ENCODE measurements at places on chromosomes 4 and X.

- no peak for DNase-seq
Measured at GRCh38 chr4:42785817-42786216, 106.7 kb upstream of the GRXCR1 start.

GRCh38 chrX:14573161-14573560, 43.8 kb downstream of the GLRA2 start:
- DNase-seq = no peak

GRCh38 chr4:169060391-169061091, 50.5 kb upstream of the CBR4 start:
- DNase-seq = no peak

DNA sequence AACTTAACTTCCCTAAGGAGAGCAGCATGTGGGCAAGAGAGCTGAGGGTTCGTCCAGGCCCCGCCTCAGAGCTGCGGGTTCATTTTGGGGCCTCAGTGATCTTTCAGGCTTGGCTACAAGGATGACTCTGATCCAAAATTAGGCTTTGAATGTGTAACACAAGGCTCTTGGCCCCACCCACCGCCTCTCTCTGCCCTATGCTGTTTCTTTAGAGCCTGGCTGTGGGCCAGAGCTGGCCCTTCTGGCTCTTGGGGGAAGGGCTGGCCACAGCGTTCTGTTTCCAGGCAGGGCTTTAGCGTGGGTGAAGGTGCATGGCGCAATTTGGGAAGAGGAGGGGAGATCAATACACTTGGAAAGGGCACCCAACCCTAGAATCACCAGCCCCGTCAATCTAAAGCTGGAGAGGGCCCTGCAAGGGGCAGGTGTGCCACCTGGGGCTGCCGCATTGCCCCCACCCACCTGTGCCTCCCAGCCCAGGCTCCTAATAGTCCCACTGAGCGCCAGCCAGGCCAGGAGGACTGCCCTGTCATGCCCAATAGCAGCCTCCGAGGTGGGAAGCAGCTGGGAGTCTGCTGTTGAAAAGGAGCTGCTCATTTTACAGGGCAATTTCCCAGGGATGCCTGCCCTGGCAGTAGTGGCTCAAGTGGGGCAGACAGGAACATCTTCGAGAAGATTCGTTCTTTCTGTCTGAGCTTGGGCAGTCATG, 84.5 kb upstream of the MAML3 start:
- DNase-seq = no peak

- no peak for DNase-seq
Measured at GRCh38 chr4:8504279-8505007, 63.9 kb downstream of the TRMT44 start.

- no peak for DNase-seq
Measured at GRCh38 chr4:173317004-173317403, 17.2 kb downstream of the HMGB2 start.

- DNase-seq = no peak
Measured at GRCh38 chr4:148216866-148217814, 225.1 kb downstream of the NR3C2 start.

- DNase-seq = no peak
Measured at GRCh38 chrX:106007815-106008214, 30.7 kb downstream of the SERPINA7 start.

DNA sequence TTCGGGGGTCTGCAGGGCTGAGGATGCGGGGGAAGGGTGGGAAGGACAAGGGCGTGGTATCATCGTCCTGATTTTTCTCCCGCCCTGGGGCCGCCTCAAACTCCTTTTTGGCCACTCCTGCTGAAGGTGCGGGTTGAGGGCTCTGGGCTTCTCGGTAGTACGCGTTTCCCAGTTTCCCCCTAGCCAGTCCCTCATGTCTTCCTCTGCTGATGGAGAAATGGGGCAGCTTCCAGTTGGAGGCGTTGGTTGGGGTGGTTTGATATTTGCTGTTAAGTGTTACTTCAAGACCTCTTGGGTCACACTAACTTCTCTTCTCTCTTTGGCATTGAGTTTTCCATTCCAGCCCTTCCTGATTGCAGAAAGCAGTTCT, 482 bp downstream of the GSTCD start:
- no peak for DNase-seq

DNA sequence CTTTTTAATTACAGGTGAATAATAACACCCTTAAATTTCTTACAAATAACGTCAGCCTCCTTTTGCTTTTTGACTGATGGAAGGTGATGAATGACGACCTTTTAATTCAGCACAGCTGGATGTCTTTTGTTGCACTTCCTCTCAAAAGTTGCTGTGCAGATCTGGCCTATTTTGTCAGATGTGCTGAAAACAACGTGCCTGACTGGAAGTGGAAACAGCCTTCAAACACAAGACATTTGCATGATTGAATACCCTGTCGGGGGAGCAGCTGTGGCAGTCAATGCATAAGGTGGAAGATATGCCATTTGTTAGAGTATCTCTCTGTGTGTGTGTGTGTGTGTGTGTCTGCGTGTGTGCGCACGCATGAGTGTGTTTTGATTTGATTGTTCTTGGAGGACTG, 579.7 kb downstream of the SPRY1 start:
- DNase-seq = no peak

GRCh38 chr4:153154007-153154975, 50.0 kb upstream of the TRIM2 start:
- no peak for DNase-seq

- no peak for DNase-seq
Measured at GRCh38 chr4:31343061-31343460, 622.9 kb downstream of the PCDH7 start.

DNA sequence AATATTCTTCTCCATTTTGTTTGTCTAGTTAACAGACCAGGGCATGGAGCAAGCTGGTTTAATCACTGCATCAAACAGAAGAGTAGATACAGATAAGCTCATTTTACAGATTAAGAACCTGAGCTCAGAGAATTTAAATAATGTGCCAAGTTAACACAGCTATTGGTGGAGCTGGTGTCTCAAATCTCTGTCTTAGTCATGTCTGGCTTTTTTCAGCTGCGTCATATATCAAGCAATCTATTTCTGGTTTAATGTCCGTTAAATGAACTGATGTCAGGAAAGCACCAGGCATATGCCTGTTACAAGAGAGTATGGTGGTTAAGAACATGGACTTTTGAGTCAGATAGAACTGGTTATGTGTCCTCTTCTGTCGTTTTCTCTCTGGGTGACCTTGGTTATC, 79.8 kb upstream of the ADGRA3 start:
- DNase-seq = no peak

- no peak for DNase-seq
Measured at GRCh38 chrX:132615391-132616131, 126.7 kb upstream of the MBNL3 start.

GRCh38 chr4:896630-897029, 35.5 kb downstream of the GAK start:
- DNase-seq = no peak

- no peak for DNase-seq
Measured at GRCh38 chrX:107715331-107716117, 60.1 kb downstream of the TSC22D3 start.

- no peak for DNase-seq
Measured at GRCh38 chr4:83923341-83923740, 387.4 kb downstream of the GPAT3 start.

DNA sequence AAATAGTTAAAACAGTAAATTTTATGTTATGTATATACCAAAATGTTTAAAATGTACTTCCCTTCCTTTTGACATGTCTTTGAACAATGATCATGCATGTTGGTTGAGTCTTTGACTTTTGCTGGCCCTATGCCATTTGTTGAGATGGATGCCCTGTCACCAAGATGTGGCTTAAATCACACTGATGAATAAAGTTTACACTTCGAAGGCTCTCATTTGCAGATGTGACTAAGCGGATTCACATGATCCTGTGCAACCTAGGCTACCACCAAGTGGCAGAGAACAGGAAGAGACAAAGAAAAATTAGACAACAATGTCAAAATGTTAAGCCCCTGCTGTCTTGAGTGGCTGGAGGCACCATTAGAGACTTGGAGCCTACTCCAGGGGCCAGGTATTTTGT, 139.9 kb downstream of the RAB28 start:
- DNase-seq = no peak

DNA sequence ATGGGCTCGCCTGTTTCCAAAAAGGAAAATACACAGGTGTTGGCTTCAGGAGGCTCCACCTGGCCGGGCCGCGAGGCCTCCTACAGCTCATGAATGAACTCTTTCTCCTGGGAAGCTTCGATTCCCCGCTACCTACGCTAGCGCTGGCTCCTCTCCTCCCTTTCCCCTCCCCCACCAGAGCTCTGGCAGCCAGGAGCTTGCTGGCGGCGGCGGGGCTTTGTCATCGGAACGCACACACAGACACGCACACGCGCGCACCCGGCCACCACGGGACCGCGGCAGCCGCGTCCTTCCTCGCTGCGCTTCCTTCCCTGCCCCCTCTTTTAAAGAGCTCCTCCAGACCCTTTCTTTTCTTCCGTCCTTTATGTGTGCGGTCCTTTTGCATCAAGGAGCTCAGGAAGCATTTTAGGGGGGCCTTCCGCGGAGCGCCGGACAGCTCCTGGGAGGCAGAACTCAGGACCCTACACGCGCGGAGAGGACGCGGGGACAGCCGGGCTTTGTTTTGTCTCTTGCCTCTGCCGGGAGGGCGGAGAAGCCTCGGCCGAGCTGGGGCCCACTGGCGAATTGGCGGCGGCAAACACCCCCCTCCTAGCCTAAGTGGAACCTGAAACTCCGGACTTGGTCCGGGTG, 70.2 kb upstream of the BCOR start:
- DNase-seq = no peak

DNA sequence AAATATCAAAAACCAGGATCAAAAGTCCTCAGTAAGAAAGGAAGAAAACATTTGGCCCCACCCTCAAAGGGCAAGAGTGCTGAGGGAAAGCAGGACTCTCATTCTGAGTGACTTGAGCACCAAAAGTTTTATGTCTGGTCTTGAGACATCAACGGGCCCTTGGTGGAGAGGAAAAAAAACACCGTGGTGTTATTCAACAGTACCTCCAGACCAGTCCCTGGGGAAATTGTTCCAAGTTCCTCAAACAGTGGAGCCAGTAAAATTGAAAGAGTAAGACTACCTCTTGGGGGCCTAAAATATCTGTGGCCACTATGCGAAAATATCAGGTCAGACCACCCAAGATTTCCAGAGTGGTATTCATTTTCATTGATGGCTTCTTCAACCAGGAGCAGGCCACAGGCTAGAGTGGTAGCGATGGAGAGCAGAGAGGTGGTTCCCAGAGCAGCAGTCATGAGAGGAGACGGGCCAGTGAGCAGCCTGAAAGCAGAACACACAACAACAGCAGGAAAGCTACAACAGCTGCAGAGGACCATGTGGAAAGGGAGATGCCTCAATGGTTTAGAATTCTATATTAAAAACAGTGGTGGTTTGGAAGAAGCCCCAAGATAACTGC, 63.7 kb upstream of the RPL34 start:
- DNase-seq = no peak

GRCh38 chrX:116232833-116233232, 62.3 kb downstream of the AGTR2 start:
- no peak for DNase-seq

DNA sequence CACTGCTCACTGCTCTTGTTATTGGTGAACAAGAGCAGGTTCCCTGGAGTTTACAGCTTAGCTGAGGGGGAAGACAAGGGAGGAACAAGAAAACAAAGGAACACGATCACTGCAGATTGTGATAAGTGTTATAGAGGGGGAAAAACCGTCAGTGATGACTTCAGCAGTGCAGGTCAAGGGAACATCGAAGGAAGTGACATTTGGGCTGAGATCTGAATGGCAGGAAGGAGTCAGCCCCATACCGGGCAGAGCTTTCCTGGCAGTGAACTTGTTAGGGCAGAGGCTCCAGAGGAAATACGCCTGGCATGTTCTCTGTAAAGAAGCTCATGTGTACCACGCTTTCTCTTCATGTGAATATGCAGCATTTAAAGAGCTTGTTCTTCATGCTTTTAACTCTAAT, 78.1 kb downstream of the LDB2 start:
- DNase-seq = no peak

- DNase-seq = no peak
Measured at GRCh38 chrX:24423960-24424359, 41.1 kb upstream of the PDK3 start.

DNA sequence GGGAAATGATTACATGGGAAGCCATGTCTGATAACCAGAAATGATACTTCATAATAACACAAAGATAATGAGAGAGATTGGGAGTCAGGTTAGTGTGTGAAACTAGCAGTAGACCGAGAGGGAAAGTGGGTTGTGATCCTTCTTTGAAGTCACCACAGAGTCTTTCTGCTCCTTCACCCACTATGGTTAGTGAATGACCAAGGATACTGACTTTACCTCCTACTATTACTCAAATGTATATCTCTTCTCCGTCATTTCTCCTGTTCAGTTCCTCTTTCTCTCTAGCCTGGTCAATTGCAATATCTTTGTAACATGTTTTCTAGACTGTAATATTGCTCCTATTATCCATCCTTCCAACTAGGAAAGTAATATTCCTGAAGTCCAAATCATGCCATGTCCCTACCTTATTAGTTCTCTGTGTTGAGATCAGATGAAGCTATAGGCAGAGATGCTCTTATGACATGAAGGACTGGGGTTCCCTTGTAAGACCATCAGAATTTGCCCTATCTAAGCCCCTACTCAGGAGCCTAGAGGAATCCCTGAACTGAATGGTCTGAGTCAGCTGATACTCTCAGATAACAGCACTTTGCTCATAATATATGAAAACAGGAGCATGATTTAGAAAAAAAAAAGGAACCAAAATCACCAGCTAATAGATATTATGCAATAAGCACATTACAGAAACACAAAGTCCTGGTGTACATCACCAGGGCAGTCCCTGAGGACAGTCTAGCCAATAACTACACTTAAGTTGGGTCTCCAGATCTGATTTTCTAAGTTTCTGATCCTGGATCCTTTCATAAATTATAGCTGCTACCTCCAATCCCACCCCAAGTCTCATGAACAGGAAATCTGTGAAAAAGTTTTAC, 81.2 kb downstream of the SHROOM3 start:
- no peak for DNase-seq

DNA sequence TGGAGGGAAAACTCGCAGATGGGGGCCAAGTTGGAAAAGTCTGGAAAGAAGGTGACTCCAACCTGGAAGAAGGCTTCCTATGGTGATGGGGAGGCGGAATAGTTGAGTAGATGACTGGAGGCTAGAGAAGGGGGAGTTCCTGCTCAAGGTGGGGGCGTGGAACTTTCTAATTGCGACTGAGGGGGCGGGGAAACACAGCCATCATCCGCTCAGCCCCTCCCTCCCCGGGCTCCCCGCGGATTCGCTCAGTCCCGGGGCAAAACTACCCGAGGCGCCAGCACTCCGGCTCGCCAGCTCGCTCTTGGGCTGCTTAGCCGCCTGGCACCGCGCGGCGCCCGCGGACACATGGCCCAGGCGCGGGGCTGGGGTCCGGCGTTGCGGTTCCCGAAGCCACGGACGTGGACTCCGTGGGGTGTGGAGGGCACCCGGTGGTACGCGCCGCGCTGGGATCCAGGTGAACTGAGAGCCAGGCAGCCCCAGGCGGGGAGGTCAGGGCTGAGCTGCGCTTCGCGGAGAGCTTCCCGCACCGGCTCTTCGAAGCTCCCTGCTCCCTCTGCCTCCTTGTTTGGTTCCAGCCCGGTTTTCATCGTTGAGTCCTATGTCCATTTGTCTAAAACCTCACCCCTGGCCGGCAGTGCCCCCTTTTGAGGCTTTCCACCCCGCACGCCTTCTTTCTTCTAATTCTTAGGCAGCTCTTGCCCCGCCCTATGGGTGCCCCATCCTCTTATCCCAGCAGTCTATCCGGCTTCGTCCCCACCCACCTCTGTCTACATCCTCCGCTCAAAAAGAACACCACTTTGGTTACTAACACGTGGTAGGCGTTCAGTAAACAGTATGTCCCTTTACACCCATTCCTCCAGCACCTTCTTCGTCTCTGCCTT, 38.9 kb downstream of the STARD8 start:
- no peak for DNase-seq

GRCh38 chr4:86855572-86855971, 6.4 kb upstream of the SLC10A6 start:
- no peak for DNase-seq

All from stimulated activated CD4-positive, alpha-beta T cell treated with anti-CD3 and anti-CD28 coated beads, Interleukin-1b, Interleukin-23, amount 100 ng/mL, for 1 hour (primary cell).